Effector memory CD8-positive, alpha-beta T cell (primary cell): ENCODE measurements at places on chromosomes 3 and 15.

- DNase-seq = no peak
Observed at GRCh38 chr3:59401924-59402323, 352.1 kb upstream of the CFAP20DC start.

- no peak for DNase-seq
Observed at GRCh38 chr3:108130701-108131474, 40.1 kb upstream of the CD47 start.

DNA sequence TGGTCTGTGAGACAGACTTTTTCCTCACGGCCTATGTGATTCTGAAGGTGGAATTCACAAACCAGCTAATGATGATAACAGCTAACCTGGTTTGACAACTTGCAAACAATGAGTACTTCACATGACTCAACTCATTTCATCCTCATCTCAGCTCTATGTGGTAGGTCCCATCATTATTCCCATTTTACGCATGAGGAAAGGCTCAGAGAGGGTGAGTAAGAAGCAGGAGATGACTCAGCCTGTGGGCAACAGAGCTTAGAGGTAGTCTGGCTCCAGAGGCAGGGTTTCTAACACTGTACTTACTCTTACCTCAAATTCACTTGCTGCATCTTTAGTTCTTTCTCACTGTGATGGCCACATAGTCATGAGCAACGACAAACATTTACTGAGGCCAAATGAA lies 25.8 kb upstream of the PSMD6 start:
- no peak for DNase-seq

DNA sequence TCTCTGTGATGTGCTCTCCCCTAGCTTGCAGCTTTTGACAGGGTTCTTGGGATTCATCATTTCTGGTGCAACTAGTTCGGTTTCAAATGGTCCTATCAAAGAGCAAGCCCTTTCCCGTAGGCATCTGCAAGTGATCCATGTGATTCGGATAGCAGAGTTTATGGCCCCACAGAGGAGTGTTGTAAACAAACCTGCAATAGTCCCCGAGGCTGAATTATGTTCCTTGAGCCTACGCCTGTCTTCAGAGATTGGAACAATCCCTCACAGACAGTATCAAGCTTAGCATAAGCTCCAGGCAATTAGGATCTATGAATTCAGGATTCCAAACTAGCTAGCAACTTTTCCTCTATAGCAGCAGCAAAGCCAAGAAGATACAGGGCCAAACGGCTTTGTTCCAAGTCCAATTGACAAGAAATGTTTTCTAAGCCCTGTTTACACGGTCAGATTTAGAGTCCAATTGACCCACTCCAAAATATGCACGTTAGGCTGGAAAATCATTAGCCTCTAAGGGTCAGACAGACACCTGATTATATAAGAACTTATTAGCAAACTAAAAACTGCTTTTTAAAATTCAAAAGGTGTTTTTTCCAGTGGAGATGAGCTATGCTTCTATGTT lies 24.8 kb downstream of the LNP1 start:
- no peak for DNase-seq

DNA sequence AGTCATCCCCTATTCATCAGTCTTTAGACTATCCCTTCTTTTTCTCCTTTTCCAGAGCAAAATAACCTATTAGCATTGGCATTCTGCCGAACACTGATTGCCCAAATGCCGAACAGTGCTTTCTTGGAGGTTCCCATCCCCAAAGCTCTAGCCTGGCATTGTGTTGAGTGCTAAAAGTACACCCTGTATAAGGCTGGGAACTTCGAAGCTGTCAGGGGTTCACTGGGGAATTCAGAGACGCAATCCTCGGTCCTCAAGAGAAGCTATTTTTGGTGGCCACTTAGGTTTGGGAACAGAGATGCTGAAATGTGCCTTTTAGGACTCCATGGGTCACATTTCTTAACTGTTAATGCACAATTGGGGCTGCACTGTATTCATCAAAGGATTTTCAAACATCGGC lies 8.4 kb downstream of the FRMD5 start:
- DNase-seq = no peak

DNA sequence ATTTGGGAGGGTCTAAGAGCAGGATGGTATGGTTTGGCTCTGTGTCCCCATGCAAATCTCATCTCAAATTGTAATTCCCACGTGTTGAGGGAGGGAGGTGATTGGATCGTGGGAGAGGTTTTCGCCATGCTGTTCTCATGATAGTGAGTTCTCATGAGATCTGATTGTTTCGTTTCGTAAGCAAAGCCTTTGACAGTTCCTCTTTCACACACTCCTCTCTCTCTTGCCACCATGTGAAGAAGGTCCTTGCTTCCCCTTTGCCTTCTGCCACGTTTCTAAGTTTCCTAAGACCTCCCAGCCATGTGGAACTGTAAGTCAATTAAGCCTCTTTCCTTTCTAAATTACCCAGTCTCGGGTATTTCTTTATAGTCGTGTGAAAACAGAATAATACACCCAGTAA lies 553.7 kb downstream of the TAFA4 start:
- no peak for DNase-seq

DNA sequence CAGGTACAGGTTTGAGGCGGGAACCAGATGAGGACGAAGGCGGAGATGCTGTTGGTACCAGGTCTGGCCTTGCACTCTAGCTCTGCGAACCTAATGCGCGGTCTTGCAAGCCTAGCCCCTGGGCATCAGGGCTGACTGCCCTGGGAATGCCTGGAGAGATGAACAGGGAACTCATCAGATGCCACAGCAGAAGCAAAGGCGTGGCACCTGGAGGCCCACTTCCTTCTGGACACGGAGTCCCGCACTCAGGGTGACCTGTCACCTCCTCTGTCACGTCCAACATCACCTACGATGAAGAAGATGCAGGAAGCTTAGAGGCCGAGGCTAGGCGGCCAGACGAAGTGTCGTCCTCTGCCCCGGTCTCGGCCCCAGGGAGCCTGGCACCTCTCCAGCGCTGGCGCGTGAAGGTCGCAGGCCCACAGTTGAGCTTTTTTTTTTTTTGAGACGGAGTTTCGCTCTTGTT lies 9.4 kb downstream of the RPLP1 start:
- no peak for DNase-seq

GRCh38 chr3:134876836-134877235 lies 81.8 kb downstream of the EPHB1 start:
- no peak for DNase-seq

DNA sequence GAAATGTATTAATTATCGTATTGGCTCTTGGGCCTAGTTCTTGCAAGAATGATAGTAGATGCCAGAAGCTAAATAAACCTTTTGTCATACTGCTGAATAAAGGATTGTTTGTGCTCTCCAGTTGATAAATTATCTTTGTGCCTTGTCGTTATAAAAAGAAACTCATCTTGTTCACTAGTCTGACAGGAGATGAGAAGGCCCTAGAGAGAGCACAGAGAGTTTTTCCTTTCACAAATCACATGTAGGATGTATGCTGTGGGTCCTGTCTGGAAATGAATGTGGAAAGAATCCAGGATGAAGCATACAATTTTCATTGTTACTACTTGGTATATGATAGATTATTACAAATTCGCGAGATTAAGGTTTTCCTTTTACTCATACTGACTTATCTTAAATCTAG lies 113.0 kb downstream of the NLGN1 start:
- DNase-seq = no peak

DNA sequence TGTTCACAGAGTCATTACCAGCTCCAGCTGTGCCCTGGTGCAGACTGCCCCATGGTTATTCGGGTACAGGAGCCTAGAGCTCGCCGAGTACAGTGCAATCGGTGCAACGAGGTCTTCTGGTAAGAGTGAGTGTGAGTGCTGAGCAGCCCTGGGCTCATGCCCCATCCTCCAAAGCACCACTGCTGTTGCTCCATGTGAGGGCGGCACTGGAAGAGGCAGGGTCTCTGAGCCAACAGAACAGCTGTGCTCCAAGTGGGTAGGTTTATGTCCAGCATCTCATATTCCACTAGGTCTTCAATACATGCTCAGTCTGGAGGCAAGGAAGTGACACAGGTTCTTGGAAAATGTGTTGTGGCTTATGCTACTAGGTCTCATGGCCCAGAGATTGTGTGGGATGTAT lies 19.5 kb upstream of the P4HTM start:
- no peak for DNase-seq

DNA sequence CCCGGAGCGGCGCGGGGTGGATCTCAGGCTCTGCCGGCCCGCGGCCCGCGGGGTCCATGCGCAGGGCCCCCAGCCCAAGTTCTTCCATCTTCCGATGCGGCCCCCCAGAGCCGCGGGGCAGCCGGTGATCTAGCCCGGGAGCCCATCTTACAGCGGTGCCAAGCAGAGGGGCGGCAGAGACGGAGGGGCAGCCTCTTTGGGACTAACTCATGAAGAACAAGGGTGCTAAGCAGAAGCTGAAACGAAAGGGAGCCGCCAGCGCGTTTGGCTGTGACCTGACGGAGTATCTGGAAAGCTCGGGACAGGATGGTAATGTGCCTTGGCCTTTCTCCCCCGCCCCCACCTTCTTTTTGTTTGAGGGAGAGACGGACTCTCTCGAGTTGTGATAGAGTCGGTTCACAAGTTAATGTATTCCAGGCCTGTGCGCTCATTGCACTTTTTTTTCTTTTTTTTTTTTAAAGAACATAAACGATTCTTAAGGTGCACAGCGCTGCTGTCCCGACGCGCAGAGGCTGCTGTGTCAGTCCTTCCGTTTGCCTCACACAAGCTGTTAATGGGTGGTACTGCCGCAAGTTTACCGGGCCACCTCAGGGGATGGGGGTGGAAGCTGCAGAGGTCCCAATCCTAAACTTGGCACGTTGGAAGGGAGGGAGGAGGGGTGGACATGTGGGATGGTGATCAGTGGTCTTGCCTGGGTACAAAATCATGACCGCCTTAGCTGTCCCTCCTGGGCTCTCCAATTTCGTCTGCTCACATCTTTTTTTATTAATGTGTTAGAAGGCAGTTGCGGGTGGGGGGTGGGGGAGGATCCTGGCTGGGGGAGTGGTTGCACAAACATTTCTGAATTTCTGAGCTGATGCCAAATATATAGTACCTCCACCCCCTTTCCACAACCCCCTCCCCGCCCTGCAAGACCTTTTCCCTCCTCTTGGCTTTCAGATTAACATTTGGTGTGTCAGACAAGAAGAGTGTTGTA lies 801 bp downstream of the ARHGAP31 start:
- peak; percentile 38 for DNase-seq

DNA sequence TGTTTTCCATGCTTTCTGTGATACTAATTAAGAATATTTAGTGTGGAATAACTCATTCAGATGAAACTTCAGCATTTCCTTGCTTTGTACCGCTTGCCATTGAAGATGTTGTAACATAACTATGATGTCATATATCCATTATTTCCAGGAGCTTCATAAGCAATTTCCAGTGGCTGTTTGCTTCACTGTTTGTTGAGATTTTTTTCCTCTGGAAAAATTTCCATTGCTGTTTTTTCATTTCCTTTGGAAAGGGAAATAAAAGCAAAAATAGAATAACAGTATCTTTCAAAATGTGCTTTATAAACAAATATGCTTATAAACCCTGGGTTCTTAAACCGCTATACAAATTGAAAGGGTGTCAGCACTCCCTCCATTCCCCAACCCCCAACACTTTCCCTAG lies 319.6 kb upstream of the SEMA6D start:
- no peak for DNase-seq

GRCh38 chr15:83613714-83614113 lies 40.2 kb upstream of the ADAMTSL3 start:
- DNase-seq = no peak

DNA sequence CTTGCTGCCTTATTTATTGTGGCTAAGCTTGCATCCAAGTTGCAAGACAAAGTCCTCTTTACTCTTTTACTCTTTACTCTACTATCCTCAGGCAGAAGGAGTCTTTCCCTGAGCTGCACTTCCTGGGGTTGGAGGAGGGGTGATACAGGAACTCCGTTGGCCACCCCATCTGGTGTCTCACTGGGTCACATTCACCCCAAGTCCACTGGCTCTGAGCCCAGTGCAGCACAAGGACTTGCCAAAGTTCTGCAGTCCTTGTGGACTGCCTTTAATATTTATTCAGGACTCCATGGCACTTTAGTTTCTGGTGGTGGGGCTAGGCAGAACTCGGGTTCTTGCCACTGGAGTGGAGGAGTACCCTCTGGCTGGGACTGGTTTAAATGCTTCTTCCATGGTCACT lies 165.4 kb upstream of the KCNH8 start:
- no peak for DNase-seq

- no peak for DNase-seq
Observed at GRCh38 chr3:126081618-126082361, 2.1 kb downstream of the SLC41A3 start.

GRCh38 chr3:196988241-196989029 lies 19.8 kb upstream of the PIGZ start:
- no peak for DNase-seq

DNA sequence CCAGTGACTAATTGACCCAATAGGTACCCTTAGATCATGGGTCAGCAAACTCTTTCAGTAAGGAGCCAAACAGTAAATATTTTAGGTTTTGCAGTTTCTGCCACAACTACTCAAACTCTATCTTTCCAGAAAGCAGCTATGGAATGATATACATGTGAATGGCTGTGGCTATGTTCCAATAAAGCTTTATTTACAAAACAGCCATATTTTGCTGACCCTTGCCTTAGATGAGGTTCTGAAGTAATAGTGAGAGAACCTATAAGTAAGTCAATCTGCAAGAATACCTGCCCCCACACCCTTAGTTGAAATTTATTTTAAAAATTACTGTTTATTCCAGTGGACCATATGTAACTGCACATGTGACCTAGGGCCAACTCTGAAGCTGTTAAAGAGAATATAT lies 134.0 kb downstream of the CMSS1 start:
- DNase-seq = no peak

DNA sequence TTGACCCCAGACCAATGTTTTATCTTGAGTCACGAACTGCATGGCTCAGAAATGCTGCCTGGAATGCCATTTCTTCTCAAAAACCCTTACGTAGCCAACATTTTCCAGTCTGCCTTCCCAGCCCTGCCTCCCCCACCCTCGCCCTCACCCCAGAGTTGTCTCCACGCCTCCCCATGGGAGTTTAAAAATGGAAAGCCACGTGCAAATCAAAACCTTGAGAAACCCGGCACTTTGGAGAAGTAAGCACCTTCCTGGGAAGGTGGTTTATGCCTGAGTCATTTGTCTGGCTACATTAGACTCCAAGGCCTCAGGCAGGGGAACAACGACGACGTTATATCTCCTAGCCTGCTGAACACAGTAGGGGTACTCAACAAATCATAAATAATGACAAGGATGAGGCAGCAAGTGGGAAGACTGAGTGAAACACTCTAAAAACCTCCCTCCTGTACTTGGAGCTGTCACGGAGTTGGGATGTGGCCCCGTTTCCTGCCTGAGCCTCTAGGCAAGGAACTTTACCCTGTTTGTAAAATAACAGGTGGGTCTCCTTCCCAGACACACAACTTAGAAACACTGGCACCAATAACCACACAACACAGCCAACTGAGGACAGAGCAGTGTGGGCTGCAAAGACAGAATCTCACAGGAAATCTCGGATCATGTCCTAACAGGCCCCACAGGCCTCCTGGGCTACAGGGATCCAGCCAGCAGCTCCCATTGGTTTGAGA lies 179.1 kb downstream of the NTRK3 start:
- DNase-seq = no peak
